Activated naive CD8-positive, alpha-beta T cell treated with anti-CD3 and anti-CD28 coated beads, Interleukin-2, amount 10 ng/mL, durations not matched to agents 7 days and 5 days (primary cell): ENCODE measurements at places on chromosomes 13 and 19.

DNA sequence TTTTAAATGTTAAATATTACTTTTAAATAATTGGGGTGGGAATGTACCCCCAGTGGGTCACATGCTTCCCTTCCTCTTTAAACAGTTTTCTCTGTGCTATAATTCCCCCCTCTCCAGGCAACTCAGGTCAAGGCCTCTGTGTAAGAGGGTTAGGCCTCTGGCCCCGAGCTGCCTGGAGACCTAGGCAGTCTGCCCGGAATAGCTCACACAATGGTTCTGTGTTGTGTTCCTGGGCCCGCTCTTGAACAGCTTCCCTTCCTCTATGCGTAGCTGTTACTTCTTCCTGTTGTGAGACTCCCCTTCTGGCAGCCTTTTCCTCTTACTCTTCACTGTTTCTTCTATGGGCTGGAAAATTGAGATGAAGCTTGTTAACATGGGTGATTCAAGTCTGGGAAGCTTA lies 14.8 kb upstream of the ZNF492 start:
- no peak overlapping the region for H3K27ac ChIP-seq
- no peaks in the 10 kb centered on the region for H3K27me3 ChIP-seq
- no peaks in the 10 kb centered on the region for H3K36me3 ChIP-seq
- no peak for DNase-seq

DNA sequence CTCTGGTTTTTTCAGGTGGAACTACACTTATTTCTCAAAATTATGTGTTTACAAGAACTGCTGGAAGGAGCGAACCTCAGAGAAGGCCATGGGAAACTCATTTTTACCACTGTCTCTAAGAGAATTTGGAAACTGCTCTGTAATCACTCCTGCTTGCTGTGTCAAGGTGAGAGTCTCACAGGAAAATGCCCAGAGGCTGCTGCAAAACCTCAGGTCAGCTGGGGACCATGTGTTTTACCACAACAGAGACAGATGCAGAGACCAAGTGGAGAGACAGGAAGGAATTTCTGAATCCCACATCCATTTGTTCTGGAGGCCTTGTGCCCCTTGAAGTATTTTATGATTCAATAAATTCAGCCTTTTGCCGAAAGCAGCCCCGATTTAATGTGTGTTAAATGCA lies 743.8 kb upstream of the SLC10A2 start:
- no peak overlapping the region for H3K27ac ChIP-seq
- H3K27me3 ChIP-seq, result no peaks in the 10 kb centered on the region
- DNase-seq, result no peak
- no peaks in the 10 kb centered on the region for H3K36me3 ChIP-seq
- H3K4me1 ChIP-seq, result no peaks in the 10 kb centered on the region

- no peak for DNase-seq
- peaks cover 13% of the 10 kb centered on the region for H3K27me3 ChIP-seq
- H3K27ac ChIP-seq, result no peak overlapping the region
- no peak overlapping the region for H3K4me3 ChIP-seq
- H3K4me1 ChIP-seq, result peaks cover 3% of the 10 kb centered on the region
Observed at GRCh38 chr19:48560095-48560530, 8.1 kb downstream of the SULT2B1 start.

DNA sequence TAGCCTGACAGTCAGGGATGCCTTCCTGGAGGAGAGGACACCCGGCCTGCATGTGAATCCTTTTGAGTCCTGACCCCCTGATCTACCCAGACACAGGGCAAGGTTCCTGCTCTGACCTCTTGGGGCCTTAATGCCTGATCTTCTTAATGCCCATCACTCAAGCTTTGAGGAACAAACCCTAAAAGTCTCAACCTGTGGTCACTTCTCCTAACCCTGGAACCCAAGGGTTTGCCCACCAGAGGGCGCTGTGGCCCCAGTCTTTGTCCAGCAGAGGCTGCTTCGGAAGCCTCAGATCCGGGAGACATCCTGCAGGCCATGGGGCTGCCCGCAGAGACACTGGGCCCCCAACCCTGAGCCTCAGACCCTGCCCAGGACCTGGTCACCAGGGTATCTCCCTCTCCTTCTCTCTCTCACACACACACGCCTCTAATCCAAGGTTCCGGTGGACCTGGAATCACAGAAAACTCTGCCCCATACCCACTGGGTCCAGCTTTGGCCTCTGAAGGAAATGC lies 9.8 kb upstream of the DPF1 start:
- H3K27me3 ChIP-seq, result peaks cover 33% of the 10 kb centered on the region
- H3K4me1 ChIP-seq, result peaks cover 5% of the 10 kb centered on the region
- H3K36me3 ChIP-seq, result no peaks in the 10 kb centered on the region
- peak; percentile 88 for DNase-seq
- no peak overlapping the region for H3K4me3 ChIP-seq
- no peak overlapping the region for H3K27ac ChIP-seq

- H3K27ac ChIP-seq, result no peak overlapping the region
- no peak for DNase-seq
- no peaks in the 10 kb centered on the region for H3K36me3 ChIP-seq
- H3K27me3 ChIP-seq, result no peaks in the 10 kb centered on the region
- H3K4me3 ChIP-seq, result no peak overlapping the region
Observed at GRCh38 chr13:83827338-83827737, 54.9 kb downstream of the SLITRK1 start.

GRCh38 chr13:93409816-93410215 lies 183.2 kb downstream of the GPC6 start:
- no peak for DNase-seq
- H3K27me3 ChIP-seq, result no peaks in the 10 kb centered on the region
- no peaks in the 10 kb centered on the region for H3K4me1 ChIP-seq
- no peak overlapping the region for H3K27ac ChIP-seq
